Panc1 (cell line): ENCODE measurements at places on chromosomes 11 and 22. TPM values are rescaled to one million over a fixed set of nuclear protein-coding genes. Genes with fewer than 3 reads are reported as not detected.
A peak's percentile ranks its signal among the peaks of the same experiment; 100 is the strongest.

GRCh38 chr11:111774955-111775710, 8.9 kb upstream of the PPP2R1B start:
- DNase-seq, result no peak

DNA sequence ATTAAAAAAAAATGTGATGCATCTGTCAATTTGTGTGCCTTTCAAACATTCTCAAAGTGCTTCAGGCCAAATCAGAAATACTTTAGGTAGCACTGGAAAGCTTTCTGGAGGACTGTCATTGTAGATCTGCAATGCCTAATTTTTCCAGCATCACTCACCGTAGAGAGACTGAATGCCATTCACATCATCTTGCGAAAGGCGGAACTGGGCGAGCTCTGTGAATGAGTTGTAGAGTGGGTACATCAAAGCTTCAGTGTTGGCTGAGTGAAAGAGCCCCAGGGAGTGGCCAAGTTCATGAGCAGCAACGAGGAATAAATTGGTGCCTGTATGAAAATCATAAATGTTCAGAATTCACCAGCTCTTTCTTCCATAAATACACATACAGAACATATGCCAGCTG, 4.0 kb downstream of the MMP10 start:
- DNase-seq, result no peak

DNA sequence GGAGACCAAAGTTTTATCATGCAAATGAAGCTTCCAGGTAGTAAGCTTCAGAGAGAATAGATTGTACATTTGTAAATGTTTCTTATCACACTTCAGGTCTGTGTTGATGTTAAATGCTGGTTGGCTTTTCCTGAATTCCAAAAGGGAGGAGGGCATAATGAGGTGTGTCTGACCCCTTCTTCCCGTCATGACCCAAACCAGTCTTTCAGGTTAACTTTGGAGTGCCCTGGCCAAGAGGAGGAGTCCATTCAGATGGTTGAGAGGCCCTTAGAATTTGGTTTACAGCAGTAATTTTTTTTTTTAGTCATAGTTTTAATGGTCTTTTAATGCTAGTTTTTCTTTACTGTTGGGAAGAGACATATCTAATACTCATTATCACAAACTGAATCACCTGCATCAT, 2.5 kb downstream of the OR6X1 start:
- no peak for DNase-seq

- peak; percentile 71 for DNase-seq
These were observed 22.0 kb downstream of the TBRG1 start for GRCh38 chr11:124644426-124645280.

Gene HBG1
- total RNA-seq, result 2.3 TPM

Gene PRG3
- total RNA-seq, result not detected

- DNase-seq, result peak; percentile 77
These were observed 940 bp upstream of the C11orf91 start for GRCh38 chr11:33701302-33702230.

DNA sequence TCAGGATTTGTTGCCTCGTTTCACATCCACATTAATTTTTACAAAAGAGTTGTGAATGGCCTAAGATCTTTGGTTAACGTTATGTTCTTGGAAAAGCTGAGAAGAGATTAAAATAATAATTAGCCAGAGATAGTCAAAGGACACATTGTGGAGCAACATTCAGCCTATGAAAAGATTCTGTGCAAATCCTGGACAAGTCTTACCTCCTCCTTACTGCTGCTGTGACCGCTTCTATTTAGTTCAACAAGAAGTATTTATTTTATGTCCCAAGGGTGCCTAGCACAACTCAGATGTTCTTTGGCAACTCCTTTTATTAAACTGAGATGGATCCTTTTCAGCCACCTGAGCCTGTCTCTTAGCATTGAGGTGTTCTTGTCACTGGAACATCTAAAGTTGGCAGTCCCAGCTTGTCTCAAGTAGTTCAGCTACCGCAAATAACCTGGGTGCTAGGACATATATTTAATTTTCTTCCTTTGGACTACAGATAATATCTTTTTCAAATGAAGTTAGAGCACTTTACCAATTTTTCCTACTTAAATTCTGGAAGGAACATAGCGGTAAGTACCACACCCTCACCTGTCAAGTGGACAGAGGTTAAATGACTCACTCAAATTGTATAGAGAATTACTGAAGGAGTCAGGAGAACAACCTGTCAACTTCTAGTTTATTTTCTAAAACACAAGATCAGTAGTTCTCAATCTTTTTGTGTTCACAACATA, 80.5 kb upstream of the CHRM4 start:
- DNase-seq, result no peak

DNA sequence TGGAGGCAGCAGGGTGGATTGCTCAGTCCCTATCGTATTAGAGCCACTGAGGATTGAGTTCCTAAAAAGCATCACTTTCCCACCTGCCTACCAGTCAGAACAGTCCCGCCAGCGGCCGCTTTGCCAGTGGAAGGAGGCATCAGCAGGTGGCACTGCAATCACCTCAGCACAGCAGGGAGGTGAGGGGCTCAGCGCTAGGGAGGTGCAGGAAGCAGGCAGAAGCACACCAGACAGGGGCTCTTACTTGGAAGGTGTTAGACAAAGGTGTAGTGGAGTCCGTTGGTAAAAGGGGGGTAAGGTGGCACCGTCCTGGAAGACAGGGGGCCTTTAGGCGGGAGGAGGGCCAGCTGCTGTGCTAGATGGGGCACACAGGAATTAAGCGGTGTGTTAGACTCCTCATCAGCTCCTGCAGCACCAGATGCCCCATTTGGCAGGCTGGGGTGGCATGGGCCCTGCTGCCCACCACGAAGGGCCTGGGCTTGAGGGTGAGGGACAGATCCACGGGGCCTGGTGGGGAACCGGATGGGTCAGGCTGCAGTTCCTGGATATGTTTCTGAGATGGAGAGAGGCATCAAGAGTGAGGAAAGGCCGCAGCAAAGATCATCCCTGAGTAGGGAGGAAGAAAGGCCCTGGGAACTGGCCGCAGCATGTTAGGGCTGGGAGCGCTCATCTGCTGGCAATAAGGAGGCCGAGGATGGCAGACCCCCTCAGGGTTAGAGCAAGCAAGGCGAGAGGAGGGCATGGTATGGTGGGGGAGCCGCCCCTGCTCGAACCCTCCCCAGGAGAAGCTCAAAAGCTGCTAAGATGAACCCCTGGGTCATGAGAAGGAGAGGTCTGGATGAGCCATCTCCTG, 42.5 kb downstream of the C11orf58 start:
- DNase-seq, result no peak

Gene RNF215
- 35.8 TPM for total RNA-seq

DNA sequence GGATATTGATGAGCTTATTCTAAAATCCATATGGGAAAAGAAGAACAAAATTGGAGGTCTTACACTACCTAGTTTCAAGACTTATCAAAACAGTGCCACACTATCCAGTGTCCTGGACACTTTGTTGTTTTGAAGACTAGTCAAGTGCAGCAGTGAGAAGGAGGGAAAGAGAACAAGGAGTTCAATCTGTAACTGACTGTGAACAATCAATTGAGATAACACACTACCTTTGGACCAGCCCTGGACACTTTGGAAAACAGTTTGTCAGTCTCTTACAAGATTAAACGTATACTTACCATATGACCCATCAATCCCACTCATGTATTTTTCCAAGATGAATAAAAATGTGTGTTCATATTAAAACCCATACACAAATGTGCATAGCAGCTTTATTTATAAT, 10.0 kb upstream of the CSTF3 start:
- DNase-seq, result no peak

DNA sequence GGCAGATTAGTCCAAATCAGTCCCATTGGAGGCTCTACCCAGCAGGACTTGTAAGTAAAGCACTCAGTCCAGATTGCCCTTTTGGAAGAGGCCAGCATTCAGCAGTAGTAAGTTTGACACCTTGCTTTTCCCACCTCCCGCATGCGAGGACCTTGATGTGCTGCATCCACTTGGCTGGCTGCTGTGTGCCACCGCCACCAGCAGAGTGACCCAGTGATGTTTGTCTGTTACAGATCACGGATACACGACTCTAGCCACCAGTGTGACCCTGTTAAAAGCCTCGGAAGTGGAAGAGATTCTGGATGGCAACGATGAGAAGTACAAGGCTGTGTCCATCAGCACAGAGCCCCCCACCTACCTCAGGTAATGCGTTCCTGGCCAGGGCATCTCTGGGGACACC, 6.6 kb downstream of the SMARCB1 start:
- no peak for DNase-seq

Gene RFPL2
- total RNA-seq, result not detected

DNA sequence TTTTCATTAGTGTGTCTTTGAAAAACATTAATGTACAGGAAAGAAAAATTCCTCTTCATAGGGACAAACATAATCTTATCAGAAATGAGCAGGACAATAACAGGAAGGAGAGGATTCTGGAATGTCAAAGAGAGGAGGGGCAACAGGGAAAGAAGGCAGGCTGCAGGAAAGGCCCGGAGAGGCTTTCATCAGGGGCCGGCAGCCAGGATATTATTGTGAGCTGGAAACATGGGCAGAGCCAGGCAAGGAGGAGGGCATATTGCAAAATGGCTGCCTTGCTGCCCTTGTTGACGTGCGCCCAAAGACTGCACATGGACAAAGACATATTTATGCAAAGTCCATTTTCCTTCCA, 433.7 kb downstream of the ETS1 start:
- DNase-seq, result no peak

GRCh38 chr22:48579043-48579927, 1248.4 kb downstream of the BRD1 start:
- DNase-seq, result no peak

Gene CDKN1C
- total RNA-seq, result 4.6 TPM

- no peak for DNase-seq
These were observed 13.1 kb upstream of the ABCC8 start for GRCh38 chr11:17489751-17490150.

DNA sequence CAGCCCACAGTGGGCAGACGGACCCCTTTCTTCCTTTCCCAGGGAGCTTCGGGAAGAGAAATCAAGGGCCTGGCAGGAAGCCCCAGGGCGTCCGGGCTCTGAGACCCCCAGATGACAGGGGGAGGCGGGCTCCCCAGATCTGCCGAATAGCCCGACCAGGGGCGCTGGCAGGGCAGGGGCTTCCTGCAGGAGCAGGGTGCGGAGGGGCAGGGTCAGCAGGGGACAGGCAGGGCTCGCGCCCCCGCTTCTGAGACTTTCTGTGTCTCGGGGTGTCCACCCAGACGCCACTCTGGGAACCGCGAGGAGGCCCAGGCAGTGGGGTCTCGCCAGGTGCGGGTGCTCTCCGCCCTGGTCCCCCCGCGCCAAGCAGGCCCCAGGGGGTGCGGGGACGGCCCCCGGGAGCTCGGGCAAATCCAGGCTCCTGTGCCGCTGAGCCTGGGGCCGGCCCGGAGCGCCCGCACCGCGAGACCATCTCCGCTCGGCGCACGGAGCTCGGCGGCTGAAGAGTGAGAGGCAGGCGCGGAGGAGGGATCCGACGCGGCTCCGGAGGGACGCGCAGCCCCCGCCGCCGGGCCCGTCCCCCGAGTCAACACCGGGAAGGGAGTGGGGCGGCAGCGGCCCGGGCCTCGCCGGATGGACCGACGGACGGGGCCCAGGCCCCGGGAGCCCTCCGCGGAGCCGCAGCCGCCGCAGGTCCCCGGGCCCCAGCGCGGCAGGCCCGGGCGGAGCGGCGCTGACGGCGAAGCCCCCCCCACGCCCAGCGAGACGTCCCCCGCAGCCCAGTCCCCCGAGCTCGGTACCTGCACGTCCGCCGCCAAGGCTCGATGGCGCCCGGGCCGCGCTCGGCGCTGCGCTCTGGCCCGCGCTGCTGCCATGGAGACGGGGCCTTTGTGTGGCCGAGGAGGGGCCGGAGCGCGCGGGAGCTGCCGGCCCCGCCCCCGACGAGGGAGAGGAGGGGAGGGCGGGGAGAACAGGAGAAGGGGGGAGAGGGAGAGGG, at the start of gene PLXNB2:
PLXNB2 (minus strand) TSS at position 894 of the 997 bp plus-strand sequence. CDS start 17,062 bp downstream, outside the sequence.
- DNase-seq, result no peak

DNA sequence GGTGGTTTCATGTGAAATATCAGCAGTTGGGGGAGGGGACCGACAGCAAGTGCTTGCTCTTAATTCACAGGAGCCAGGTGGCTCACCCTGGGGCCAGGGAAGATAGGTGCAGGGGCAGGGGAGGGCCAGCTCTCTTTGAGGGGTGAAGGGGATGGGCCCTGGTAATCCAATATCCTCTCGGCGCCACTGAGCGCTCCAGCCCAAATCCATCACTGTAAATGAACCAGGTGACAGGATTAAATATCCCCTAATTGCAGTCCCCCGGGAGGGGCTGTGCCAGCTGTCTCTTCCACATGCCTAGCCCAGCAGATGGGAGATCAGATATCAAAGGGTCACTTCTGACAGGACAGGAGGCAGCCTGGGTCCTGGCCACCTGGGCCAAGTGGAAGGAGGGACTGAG, 531.8 kb upstream of the CADM1 start:
- DNase-seq, result no peak

Gene FAM111B
- 23.6 TPM for total RNA-seq

DNA sequence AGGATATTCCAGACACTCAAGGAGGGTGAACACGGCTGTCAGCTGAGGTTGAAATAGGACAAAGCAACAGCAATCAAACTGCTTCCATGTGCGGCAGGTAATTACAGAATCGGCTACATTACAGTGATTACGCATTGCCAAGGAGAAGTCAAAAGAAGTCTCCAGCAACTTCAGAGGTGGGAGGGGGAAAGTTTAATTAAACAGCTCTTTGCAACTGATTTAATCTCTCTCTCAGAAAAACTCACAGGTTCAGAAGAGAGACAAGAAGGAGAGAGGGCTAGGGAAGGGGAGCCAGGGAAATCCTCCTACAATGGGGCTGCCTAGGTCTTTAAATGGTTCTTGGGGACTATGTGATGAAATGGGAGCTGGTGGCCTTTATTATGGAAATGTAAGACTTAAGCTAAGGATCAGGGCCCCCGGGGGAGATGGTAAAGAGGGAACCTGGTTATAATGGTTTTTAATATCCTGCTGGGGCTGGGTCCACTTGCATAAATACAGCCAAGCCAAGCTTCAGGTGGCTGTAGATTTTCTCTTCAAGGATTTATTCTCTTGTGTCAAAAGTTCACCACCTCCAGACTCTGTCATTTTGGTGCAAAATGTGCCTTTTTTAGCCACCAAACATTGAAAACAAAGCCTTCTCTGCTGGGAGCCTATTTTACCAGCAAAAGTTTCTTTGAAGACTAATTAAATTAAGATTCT, 354.7 kb upstream of the NARS2 start:
- no peak for DNase-seq

DNA sequence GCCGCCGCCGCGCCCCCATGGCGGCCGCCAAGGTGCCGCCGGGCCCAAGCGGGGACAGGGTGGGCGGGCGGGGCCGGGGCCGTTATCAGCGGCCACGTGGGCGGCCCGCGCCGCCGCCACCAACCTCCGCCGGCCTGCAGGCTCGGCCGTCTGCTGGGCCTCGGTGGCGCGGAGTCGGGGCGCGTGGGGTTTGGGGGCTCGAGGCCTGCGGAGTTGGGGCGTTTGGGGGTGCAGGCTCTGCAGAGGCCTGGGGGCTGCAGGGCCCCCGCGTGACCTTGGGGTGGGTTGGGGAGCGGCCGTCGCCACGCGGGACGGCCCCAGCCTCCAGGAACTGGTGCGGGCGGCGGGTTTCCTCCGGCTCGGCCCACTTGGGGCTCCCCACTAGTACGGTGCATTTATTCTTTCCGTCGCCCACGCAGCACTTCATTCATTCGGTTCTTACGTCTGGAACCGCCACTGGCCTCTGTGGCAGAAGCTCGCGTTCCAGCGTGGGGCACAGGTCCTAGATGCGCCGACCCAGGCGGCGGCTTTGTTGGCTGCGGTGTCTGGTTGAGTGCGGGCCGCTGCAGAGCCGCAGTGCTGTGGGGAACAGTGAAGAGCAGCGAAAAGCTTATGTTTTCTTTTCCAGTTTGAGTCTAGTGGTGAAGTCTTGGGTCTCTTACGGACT, 740 bp upstream of the TRMT2A start:
- no peak for DNase-seq
